Upper lobe of left lung (tissue), 6 donors: ENCODE measurements at places on chromosomes 16 and 17.

- DNase-seq = no peak
Measured at GRCh38 chr17:59897090-59897489, 4.2 kb downstream of the RPS6KB1 start.

GRCh38 chr17:50440172-50440837, 14.3 kb downstream of the ACSF2 start:
- peak; percentile 69 for DNase-seq

DNA sequence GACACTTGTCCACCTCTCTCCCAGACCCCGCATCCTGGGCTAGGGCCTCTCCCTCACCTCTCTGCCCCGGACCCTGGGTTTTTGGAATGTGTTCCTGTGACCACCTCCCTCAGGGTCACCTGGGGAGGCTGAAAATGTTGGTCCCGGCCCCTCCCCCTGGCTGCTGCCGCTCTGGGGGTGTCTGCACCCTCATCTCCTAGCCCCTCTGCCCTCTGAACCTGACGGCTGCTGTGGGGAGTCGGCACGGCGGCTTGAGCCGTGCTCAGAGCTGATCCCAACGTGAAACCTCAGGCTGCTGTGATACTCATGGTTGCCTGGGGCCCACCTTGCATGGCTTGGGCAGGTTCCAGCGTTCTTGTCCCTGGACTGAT, 42.8 kb downstream of the ADCY7 start:
- DNase-seq = no peak

- DNase-seq = peak; percentile 31
Measured at GRCh38 chr17:16922386-16923096, 49.4 kb downstream of the TNFRSF13B start.
